ENCODE measurements at places on chromosomes 7 and 10. TPM values are rescaled to one million over a fixed set of nuclear protein-coding genes. Genes with fewer than 3 reads are reported as not detected.
A peak's percentile ranks its signal among the peaks of the same experiment; 100 is the strongest.

DNA sequence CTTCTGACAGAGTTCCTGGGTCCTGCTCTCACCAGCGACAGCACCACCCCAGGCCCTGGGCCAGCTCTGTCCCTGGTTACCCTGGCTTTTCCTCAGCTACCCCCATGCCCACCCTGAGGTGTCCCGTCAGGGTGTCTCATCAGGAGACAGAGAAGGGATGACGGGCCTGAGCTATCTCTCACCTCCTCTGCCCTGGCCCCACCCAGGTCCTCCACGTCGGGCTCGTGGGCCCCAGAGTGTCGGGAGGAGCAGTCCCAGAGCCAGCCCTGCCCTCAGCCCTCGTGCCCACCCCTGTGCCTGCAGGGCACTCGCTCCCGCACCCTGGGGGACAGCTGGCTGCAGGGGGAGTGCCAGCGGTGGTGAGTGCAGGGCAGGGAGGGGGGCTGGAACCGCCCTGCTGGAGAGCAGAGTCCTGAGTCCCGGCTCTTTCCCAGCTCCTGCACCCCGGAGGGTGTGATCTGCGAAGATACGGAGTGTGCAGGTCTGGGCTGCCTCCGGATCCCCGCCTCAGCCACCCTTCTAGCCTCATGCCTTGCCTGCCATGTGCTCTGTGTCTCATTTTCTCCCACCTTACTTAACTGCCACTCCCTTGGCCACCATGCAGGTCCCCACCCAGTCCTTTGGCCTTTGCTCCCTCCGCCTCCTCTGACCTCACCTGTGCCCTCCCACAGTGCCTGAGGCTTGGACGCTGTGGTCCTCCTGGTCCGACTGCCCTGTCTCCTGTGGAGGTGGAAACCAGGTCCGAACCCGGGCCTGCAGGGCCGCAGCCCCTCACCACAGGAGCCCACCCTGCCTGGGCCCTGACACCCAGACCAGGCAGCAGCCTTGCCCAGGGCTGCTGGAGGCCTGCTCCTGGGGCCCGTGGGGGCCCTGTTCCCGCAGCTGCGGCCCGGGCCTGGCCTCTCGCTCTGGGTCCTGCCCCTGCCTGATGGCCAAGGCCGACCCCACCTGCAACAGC, 16.7 kb upstream of the ZNF862 start:
- peak; percentile 61 for DNase-seq

DNA sequence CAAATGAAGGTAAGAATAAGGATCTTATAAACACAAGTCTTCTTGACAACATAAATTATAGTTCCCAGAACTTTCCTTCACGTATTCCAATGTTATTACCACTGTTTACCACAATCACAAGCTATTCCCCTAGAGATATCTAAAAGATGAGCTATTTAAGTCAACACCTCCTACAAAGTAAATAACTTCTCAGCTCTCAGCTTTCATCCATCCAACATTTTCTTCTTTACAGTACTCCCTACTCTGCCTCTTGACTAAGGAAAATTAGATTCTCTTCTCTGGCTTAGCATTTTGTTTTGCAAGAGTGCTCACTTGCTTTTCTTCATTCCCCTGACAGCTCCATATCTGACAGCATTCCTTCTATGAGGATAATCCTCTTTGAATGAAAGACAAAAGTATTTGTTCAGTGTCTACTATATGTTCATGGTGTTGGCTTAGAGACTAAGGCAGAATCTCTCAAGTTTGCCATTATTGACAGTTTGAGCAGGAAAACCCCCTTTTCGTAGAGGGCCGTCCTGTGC, 93.0 kb upstream of the IL6 start:
- no peak for DNase-seq

DNA sequence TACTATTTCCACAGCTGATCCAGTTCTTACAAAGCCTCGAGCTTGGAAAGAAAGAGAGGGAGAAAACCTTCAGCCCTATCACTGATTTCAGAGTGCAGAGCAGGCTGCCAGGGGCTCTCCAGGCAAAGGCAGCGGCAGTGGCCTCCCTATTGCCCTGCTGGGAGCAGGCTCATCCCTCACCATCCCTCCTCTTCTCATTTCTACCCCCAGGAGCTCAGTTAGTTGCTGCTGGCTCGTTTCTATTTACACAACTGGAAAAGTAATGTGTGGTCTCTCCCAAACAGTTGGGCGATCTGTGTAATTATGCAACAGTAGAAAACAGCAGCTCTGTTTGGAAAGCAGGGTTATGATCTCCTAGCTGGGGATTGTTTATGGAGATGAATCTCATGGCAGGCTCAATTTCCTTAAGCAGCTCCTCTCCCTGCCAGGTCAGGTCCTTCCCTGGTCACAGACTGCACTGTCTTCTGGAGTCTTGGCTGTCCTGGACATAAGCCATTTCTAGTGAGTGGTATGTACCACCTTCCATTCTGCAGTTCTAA, 28.7 kb upstream of the TNS3 start:
- no peak for DNase-seq

DNA sequence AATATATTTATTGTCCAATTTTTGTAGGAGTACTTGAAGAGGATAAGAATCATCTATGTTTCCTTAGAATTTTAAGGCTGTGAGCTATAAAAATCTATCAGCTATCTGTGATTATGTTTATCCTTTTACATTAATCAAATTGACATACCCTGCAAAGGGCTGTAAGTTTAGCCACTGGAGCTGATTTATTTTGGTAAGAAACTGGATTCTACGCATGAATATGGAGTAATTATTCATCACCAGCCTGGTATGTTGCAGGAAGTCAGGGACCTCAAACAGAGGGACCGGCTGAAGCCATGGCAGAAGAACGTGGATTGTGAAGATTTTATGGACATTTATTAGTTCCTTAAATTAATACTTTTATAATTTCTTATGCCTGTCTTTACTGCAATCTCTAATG, 696.9 kb downstream of the DNAJB9 start:
- DNase-seq: no peak

DNA sequence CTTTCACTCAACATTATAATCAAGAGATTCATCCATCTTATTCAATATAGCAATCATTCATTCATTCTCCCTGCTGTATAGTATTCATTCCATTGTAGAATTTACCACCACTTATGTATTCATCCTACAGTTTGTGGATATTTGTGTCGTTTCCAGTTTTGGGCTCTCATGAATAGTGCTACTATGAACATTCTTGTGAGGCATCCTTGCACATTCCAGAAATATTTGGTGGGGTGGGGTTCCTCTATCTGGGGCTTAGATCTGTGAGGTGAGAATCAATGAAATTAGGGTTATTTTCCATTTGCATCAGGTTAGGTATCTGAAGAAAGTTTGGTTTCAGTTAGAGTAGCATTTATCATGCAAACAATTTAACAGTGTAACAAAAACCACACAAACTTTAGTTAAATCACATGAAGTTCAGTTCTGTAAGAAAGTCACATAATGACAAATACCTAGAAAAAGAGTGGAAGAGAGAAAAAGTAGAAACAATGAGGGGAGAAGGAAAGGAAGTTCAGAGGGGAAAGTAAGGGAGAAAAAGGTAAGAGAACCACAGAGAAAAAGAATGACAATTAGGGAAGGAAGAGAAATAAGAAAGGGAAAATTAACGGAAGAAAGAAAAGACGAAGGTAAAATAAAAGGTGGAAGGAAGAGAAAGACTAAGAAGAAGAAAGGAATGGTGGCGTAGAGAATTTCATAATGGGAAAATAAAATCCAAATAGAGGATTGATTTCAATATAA, 25.3 kb upstream of the CBLL1 start:
- no peak for DNase-seq

- DNase-seq: no peak
Measured at GRCh38 chr10:129553928-129554327, 86.9 kb downstream of the MGMT start.

DNA sequence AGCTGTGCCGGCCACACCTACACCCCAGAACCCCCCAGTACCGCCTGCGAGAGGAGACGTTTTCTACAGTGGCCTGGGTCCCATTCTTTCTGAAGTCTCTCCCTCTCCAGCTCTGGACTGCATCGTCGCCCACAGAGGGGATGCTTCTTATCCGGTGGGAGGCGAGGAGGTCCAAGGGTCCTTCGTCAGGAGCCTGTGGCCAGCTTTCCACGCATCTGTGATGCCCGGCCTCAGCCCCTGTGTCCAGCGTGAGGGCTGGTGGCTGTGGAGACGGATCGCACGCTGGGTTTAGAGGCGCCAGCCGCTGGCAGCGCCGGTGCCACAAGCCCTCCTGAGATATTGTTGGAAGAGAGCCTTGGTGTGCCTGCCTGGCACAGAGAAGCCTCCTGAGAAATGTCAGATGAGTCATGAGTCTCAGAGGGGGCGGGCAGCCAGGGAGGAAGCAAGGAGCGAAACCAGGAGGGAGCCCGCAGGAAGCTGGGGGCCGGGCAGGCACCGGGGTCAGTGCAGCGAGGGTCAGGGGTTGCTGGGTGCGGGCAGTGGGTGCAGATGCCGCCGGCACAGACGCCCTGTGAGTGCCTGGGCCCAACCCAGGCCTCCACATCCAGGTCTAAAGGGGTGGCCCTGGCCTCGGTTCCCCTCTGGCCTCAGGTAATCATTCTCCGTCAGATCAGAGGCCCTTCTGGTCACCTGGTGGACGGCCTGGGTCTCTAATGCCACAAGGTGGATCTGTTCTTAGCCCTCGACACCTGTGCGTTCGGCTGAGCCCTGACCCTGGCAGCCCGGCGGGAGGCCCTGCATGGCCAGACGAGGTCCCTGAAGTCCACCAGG, 86.0 kb upstream of the DIP2C start:
- DNase-seq: no peak

GRCh38 chr10:17229016-17229716, 1.1 kb downstream of the VIM start:
- DNase-seq: peak; percentile 75

GRCh38 chr10:128587689-128588088, 461.5 kb upstream of the MKI67 start:
- DNase-seq: no peak

DNA sequence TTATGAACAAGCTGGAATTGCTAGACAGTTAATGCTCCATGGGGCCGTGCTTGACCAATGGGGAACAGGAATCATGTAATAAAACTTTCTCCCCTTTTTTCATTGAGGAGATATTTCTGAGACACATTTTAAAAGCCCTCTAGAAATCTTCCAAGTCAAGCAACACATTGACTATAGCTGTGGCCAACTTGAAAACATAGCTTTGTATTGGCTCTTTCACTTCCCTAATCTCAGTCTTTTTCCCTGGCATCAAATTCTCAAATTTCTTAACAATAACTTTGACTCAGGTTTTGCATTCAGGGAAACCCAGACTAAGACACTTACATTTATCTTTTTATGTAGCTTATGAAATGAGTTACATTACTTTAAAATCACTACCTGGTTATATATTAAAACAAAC, 947.1 kb upstream of the MBL2 start:
- no peak for DNase-seq

DNA sequence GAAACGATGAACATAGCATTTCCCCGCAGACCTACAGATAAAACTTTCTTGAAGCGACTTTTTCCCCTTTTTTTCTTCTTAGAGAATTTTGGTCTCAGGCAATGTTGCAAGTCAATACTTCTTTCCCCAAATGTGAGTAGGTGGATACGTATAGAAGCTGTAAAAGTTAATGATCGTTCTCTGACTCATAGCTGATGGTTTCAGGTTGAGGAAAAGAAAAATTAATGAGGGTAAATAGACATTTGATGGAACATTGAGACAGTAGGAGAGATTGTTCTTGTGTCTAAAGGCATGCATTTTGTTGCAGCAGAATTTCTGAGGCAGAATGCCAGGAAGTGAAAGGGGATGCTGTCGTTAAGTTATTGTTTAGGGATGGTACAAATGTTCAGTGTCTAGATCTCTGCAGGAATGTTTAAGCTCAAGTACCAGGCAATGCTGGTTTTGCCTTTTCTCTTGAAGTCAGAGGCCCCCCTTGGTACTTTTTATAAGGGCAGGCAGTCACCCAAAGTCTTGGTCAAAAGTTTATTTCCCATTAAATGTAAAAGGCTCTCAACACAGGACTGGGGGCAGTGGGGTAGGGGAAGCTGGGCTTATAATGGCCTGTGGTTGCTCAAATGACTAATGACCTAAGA, 9.3 kb downstream of the TCF7L2 start:
- no peak for DNase-seq

- DNase-seq: no peak
Measured at GRCh38 chr7:91182819-91183764, 81.1 kb upstream of the FZD1 start.

Gene FAM180A
- 3.5 TPM for total RNA-seq

Gene HTR7
- 0.46 TPM for total RNA-seq

Gene MMP21
- total RNA-seq: not detected

Gene FFAR4
- total RNA-seq: 17.4 TPM
